ENCODE measurements at places on chromosomes 5 and 9. TPM values are rescaled to one million over a fixed set of nuclear protein-coding genes. Genes with fewer than 3 reads are reported as not detected.

SOX30 gene
- total RNA-seq = 0.61 TPM

WNT8A gene
- total RNA-seq = 1.1 TPM

LIX1 gene
- 16.0 TPM for total RNA-seq

SLC25A2 gene
- not detected for total RNA-seq

GDNF gene
- 0.49 TPM for total RNA-seq

EXOSC3 gene
- 38.5 TPM for total RNA-seq

KCNV2 gene
- total RNA-seq = not detected
